ENCODE measurements at places on chromosomes 16 and 17.
A peak's percentile ranks its signal among the peaks of the same experiment; 100 is the strongest.

- no peak for DNase-seq
Measured at GRCh38 chr17:8939496-8940334, 25.8 kb downstream of the PIK3R5 start.

GRCh38 chr17:44912763-44913544 lies 2.3 kb downstream of the GFAP start:
- no peak for DNase-seq

- DNase-seq = no peak
Measured at GRCh38 chr16:79716645-79717332, 116.3 kb upstream of the MAF start.

DNA sequence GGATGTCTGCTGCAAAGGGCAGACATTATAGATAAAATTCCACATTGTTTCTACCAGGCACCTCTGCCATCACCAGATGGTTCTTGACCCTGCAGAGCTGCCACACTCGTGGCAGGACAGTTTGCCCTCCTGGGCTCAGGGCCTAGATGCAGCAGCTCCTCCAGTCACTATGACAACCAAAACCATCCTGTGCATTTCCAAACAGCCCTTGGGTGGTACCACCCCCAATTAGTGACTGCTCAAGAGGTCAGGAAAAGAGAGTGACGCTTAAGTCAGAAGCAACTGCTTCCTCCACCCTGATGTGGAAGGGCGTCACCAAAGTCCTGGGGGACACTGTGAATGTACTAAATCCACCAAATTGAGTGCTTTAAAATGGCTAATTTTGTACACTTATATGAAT lies 109.2 kb downstream of the C16orf95 start:
- DNase-seq = no peak

GRCh38 chr17:29722411-29723198 lies 99.9 kb upstream of the CORO6 start:
- no peak for DNase-seq

- no peak for DNase-seq
Measured at GRCh38 chr16:78628461-78629045, 529.1 kb downstream of the WWOX start.

GRCh38 chr16:81842564-81843242 lies 63.6 kb downstream of the PLCG2 start:
- no peak for DNase-seq

DNA sequence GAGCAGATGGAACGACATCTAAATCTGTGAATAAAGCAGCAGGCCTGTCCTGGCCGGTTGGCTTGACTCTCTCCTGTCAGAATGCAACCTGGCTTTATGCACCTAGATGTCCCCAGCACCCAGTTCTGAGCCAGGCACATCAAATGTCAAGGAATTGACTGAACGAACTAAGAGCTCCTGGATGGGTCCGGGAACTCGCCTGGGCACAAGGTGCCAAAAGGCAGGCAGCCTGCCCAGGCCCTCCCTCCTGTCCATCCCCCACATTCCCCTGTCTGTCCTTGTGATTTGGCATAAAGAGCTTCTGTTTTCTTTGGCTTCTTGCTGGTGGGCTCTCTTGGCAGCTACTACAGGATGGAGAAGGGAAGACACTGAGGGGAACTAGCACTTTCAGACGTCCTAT lies 4.1 kb upstream of the RSAD1 start:
- DNase-seq = no peak

- peak; percentile 24 for DNase-seq
Measured at GRCh38 chr17:47663912-47664623, 14.3 kb downstream of the KPNB1 start.

DNA sequence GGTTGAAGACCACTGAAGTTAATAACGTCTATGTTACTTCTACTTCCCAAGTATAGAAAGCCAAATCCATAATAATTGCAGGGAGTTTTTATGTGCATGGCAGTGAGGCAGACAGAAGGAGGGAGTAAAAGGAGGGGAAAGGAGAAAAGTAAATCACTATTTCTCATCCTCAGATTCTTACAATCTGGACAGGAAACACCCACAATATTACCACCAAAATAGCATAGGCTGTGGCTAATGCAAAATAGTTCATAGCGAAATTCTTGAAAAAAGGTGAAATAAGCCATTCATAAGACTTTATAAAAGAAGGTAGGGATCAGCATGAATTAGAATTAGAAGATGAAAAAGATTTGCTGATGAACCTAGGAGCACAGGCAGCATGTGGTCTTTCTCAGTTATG lies 128.1 kb downstream of the KCNJ2 start:
- no peak for DNase-seq

GRCh38 chr17:77958716-77959125 lies 218 bp downstream of the TNRC6C start:
- DNase-seq = no peak

GRCh38 chr17:50961282-50962220 lies 95.4 kb upstream of the TOB1 start:
- no peak for DNase-seq

DNA sequence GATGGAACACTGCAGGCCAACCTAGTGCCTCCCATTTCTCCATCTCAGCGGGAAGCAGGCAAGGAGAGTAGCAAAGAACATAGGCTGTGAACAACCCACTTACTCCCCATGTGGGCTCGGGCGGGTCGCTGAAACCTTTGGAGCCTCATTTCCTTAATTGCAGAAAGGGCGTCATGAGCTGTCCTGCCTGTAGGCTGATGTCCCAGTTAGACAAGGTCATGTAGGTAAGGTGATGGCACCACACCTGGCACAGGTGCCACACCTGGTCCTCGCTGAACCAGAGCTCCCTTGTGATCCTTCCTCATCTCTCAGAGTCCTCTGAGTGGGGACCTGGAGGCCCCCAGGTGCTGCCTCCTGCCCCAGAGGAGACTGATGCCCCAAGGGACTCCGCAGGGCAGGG lies 22.9 kb downstream of the ABCC3 start:
- DNase-seq = no peak

DNA sequence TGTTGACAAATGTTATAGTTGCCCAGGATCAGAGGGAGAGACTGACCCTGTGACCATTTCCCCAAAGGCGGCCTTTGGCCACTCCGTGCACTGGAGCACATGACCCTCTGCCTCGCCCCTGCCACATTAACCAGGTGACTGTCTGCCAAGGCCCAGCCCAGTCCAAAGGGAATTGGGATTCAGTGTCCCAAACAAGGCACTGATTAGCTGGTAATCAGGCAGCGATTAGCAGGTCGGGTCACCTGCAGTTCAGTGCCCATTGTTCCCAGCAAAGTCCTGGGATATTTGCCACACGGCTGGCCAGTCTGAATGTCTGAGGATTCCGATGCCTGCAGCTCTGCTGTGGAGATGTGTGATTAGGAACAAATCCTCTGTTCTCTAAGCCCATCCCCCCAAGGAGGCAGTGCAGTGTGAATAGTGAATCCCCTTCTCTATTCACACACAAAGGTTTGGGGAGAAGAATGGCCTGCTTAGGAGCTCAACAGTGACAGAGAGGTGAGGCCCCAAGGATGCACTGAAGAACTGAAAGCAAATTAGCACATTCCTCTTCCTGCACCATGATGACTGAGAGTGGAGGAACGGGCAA lies 123.1 kb upstream of the MAF start:
- no peak for DNase-seq

DNA sequence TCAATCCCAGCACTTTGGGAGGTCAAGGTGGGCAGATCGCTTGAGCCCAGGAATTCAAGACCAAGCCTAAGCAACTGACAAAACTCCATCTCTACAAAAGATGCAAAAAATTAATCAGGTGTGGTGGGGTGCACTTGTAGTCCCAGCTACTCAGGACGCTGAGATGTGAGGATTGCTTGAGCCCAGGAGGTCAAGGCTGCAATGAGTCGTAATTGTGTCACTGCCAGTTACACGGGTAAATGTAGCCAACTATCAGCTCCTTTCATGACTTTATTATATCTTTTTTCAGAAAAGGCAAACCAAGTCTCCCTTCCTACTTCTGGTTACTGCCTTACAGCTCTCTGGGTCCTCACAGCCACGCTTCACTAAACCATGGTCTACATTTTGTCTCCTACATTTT lies 4.0 kb downstream of the SDF2 start:
- DNase-seq = no peak

DNA sequence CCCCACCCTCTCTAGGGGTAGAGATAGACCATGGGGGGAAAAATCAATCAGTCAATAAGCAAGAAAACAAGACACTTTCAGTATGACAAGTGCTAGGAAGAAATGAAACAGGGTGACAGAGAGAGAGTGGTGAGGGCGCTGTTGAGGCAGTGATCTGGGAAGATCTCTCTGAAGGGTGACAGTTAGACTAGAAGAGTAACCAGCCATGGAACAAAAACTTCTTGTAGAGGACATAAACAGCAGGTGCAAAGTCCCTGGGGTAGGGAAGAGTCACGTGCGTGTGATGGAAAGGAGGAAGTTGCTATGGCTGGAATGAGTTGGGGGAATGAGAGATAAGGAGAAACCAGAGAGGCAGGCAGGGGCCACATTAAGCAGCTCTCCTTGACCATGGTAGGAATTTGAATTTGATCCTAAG lies 16.8 kb upstream of the EMP2 start:
- DNase-seq = no peak

DNA sequence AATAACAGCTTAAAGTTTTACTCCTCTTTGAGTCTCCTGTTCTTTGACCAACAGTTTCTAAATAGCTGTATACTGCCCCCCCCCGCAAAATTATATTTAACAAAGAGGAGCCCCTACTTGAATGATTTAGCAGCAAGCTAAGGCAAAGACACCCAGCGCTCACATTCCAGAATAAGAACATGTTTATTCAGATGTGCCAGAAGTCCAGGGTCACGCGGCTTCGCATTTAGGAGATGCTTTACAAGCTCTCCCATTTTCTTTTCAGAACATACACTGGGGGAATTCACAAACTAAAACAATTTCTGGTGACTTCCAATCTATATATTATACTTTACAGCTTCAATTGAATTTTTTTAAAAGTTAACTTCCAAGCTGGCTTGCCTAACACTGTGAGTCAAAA lies 5.3 kb downstream of the PLD6 start:
- no peak for DNase-seq

DNA sequence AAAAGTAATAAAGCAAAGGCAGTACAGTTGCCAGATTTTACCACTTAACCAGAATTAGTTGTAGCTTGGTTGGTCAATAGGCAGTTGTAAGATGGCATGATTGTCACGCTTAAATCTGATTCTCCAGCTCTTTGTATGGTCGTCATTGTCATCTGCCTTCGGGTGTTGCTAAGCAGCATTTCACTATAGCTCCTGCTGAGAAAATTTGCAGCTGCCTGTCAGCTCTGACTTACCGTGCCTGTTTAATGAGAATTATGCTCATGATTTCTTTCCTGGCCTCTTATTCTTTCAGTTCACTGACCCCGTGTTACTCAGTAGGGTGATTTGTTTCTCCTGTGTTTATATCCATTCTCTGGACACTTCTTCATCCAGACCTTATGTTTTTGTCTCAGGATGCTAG lies 66.7 kb downstream of the TANGO6 start:
- DNase-seq = no peak

- DNase-seq = no peak
Measured at GRCh38 chr17:1639549-1640180, 5.9 kb downstream of the SCARF1 start.

DNA sequence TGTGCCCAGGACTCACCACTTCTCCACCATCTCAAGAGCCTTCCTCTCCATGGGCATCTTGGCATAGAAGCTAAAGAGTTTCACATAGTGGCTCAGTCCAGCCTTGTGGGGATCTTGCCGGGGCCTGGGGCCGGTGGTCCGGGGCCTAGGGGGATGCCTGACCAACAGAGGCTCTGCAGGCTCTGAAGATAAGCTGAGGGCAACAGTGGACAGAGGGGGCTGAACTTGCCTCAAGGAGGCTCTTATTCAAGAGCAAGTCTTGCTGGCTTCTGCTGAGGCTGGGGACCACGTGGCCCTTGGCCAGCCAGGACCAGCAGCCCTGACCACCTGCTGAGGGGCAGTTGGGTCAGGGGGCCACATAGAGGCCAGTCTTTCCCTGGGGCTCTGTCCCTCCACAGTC lies 13.5 kb upstream of the THAP11 start:
- DNase-seq = no peak

- DNase-seq = peak; percentile 71
Measured at GRCh38 chr17:49496183-49496866, 1.2 kb downstream of the NGFR start.

DNA sequence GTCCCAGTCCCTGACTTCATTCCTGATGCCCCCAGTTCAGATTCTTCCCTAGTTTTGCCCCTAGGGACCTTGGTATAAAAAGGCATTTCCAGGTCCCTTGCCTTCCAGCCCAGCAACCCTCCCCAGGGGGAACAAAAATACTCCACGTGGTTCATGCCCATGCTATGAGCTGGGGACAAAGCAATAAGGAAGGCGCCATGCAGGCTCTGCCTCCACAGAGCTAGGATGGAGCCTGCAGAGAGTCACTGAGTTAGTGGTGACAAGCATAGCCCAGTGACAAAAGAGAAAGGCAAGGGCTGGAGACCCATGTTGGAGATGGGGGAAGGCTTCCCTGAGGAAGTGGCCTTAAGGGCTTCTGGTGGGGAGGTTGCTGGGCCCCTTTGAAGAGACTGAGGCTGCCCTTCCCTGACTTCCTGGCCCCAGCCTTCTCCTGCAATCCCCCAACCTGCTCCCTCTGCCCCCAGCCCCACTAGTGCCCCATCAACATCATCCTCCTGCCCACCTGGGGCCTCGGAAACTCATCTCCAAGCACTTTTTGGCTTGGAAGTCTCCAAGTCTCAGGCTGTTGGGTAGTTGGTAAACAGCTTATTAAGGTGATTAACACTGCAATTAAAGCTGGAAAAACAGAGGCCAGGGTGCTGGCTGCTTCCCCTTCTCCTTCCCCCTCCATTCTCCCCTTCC lies 9.6 kb downstream of the DLX3 start:
- no peak for DNase-seq

GRCh38 chr17:19348081-19348650 lies 14.4 kb downstream of the B9D1 start:
- no peak for DNase-seq

- no peak for DNase-seq
Measured at GRCh38 chr16:49527611-49528010, 154.0 kb downstream of the C16orf78 start.

GRCh38 chr16:69201787-69202186 lies 14.8 kb downstream of the SNTB2 start:
- no peak for DNase-seq

- DNase-seq = no peak
Measured at GRCh38 chr16:61421111-61421510, 615.1 kb downstream of the CDH8 start.

DNA sequence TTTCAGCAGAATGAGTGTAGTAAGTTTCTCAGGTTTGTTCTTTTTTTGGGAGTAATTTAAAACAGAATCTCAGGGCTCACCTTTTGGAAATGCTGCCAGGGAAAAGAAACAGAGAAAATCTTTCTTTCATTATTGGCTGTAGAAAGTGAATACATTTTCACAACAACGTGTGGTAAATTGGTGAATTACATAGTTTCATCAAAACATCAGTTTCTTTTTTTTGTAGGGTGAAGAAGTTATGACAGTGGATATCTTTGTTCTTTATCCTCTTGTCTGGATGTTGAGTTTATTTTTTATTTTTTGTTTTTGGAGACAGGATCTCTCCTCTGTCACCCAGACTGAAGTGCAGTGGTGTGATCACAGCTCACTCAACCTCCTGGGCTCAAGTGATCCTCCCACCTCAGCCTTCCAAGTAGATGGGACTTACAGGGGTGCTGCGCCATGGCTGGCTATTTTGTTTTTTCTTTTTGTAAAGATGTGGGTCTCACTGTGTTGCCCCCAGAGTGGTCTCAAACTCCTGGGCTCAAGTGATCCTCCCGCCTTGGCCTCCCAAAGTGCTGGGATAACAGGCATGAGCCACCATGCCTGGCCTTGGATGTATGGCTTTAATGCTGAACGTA lies 2.4 kb downstream of the ZNF267 start:
- no peak for DNase-seq

- no peak for DNase-seq
Measured at GRCh38 chr17:21271454-21272183, 12.9 kb upstream of the MAP2K3 start.

- no peak for DNase-seq
Measured at GRCh38 chr17:77598241-77598620, 360.3 kb upstream of the TNRC6C start.
